ENCODE measurements at places on chromosomes 11 and 22. TPM values are rescaled to one million over a fixed set of nuclear protein-coding genes. Genes with fewer than 3 reads are reported as not detected.

GRCh38 chr11:104090767-104091166, 54.3 kb downstream of the DDI1 start:
- DNase-seq, result no peak

GRCh38 chr11:17901481-17901880, 111.4 kb downstream of the SERGEF start:
- no peak for DNase-seq

DNA sequence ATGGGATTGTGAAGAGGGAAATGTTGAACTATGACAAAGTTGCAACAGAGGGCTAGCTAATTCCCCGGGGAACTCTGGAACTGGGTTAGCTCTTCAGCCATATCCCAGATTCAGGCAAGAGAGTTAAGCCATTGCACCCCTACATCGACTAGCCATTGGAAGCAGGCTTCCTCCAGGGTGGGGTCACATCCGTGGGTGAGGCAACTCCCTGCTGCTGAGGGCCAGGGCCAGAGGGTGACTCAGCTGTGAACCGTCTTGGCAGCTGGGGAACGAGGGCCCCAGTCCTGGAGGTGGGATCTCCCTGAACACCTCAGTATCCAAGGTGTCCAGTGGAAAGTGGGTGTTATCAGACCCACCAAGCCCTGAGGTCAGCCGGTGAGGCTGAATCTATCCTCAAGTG, 41.1 kb downstream of the RPS6KA4 start:
- no peak for DNase-seq

DNA sequence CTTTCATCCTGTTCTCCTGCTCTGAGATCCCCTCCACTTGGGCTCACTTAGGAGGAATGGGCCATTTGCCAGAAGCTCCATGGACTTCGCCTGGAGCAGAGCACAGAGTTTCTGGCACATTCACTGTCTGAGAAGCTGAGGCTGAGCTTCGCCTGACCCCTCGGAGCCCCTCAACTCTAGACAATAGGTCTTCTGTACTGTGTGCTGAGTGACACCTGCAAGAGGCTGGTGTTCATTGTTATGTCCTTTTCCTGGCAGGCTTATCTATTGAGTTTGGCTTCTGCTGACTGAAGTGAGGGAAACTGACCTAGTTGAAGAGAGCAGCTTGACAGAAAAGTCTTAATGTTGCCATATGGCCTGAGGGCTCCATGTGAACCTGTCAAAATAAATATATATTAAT, 124.3 kb downstream of the EHF start:
- no peak for DNase-seq

GRCh38 chr11:86680716-86681482, 8.5 kb upstream of the ME3 start:
- DNase-seq, result no peak

DNA sequence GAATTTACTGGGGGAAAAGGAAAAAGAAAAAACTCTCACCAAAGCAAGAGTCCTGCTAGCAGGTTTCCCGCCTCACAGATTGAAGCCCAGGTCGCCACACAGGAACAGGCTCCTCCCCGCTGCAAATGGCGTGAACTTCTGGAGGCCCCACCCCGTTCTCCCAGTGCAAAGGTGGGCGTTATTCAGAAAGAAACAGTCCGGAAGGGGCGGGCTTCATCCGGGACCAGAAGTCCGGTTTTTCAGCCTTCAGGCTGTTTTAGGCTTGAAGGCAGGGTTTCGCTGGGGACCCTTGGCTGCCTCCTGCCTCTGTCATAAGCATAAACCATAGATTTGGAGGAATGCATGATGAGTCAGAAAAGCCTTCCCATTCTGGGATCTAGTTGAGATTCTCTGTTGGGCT, 148.3 kb upstream of the POU2AF2 start:
- DNase-seq, result no peak

DNA sequence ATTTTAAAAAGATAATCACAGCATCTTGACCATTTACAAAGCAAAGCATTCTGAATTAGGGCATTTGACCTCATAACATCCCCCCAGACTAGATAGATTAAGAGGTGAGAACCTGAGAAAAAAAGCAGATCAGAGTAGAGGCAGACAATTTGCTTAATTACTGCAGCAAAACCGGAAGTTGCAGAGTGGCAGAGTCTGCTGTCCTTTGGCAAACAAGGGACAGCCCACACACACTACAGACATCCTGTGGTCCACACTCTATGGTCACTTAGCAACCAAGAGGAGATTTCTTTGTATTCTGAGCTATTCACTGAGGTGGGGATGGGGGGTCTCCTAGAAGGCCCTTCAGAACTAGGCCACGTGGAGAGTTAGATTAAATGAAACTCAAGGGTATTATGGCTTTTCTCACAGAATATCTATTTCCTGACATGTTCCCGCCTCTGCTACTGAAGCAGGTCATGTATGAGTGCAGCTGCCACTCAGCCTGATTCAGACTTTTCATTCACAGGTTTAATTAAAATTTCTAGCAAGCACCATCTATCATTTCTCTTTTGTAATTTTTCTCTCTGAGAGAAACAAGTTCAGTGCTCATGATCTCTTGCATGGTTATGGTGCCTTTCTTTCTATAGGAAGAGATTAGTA, 48.5 kb downstream of the SVIP start:
- no peak for DNase-seq

DNA sequence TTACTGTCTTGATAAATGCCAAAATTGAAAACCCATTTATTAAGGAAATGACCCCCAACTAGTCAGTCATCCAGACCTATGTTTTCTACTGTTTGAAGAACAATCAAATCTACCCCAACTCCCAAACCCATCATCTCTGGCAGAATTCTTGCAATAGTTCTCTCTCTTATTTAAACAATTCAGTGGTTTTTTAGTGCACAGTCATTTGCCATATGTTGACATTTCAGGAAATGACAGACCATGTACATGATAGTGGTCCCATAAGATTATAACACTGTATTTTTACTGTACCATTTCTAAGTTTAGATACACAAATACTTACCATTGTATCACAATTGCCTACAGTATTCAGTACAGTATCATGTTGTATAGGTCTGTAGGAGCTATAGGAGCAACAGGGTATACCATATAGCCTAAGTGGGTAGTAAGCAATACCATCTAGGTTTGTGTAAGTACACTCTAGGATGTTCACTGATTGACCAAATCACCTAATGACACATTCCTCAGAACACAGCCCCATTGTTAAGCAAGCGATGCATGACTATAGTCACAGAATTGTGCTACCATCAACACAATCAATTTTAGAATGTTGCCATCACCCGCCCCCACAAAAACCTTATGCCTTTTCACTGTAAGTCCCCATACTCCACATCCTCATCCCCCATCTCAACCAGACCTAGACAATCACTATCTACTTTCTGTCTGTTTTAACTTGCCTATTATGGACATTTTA, 41.8 kb downstream of the MMP20 start:
- DNase-seq, result no peak

- no peak for DNase-seq
Measured at GRCh38 chr11:92249156-92249753, 24.6 kb downstream of the FAT3 start.

GRCh38 chr11:1739576-1739975, 10.8 kb downstream of the IFITM10 start:
- DNase-seq, result no peak

DNA sequence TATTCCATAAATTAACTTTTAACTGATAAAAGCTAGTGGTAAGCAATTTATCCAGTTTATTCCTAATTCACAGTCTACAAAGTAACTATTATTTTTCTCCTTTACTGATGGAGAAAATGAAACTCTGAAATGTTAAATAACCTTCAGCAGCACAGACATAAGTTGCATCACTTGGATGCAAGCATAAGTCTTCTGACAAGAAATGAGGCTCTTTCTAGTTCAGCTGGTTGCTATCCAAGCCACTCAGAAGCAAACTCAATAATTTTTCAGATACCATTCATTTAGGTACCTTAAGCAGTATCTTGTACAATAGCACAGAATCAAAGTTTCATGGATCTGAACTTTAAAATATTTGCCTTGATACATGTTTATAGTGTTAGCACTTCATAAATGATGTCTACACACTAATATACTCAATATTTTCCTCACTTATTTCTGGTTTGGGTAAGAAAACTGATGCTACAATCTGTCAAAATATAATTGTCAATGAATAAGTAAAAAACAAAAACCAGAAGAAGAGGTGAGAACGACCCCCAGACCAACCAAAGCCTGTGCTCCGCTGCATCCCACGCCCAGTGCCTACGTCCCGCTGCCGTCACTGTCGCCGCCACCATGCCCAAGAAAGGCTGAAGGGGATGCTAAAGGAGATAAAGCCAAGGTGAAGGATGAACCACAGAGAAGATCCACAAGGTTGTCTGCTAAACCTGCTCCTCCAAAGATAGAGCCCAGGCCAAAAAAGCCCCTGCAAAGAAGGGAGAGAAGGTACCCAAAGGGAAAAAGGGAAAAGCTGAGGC, 18.1 kb downstream of the FAM168A start:
- no peak for DNase-seq

DNA sequence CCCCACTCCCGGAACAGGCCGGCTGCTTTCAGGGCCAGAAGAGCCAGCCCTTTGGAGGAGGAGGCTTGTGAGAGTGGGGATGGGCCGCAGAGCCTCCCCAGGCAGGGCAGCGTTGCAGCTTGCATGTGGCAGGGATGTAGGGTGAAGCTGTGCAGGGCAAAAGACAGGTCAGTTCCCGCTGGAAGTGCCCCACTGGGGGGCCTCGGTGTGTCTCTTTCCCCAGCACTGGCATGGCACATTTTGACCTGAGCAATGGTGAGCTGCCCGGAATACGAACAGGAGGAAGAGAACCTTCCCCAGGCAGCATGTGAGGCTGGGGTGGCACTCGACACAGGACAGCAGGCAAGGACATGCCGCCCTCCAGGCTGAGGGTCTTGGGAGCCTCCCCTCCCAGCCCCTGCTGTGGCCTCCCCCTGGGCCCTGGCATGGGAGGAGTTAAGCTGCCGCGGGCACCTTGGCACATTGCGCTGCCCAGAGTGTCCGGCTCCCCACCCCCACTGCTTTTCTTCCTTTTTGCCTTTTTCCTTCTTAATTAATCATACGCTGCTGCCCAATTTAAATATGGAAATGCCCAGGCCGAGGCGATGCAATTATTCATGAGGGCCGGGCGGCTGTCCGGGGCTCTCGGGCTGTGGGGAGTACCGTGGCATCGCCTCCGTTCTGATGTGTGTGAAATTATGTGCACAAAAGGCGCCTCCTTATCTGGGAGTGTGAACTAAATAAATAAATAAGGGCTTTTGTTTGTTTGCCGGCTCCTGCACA, 76.0 kb upstream of the WNT7B start:
- DNase-seq, result peak; percentile 30

DNA sequence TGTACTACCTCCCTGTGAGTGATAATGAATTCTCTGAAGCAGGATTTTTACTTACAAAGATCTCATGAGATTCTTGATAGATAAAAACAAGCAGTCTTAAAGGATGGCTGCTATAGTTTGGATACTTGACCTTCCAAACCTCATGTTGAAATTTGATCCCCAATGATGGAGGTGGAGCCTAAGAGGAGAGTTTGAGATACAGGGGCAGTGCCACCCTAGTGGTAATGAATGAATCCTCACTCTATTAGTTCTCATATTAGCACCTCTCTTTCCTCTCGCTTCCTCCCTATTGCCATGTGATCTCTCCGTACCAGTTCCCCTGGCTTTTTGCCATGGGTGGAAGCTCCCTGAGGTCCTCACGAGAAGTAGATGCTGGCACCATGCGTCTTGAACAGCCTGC, 37.9 kb upstream of the OR8B8 start:
- DNase-seq, result no peak

GRCh38 chr22:35318346-35319215, 18.9 kb downstream of the TOM1 start:
- no peak for DNase-seq

- DNase-seq, result no peak
Measured at GRCh38 chr11:1737080-1737757, 13.2 kb downstream of the IFITM10 start.

DNA sequence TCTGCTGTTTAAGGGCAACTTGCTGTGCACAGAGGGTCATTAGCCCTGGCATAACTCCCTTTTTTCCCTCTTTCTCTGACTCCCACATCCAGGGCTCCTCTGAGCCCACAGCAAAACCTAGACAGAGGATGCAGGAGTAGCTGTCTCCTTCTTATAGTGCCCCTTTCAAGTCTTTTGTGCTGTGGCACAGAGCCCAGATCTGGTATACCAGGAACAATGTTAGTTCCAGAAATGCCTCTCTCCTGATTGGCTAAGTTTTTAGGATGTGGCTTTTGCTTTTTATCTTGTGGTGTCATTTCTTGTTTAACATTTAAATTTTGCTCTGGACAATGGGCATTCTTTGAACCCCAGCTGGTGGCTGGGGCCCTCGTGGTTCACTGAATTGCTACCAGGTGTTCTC, 25.6 kb upstream of the RRM1 start:
- no peak for DNase-seq

DNA sequence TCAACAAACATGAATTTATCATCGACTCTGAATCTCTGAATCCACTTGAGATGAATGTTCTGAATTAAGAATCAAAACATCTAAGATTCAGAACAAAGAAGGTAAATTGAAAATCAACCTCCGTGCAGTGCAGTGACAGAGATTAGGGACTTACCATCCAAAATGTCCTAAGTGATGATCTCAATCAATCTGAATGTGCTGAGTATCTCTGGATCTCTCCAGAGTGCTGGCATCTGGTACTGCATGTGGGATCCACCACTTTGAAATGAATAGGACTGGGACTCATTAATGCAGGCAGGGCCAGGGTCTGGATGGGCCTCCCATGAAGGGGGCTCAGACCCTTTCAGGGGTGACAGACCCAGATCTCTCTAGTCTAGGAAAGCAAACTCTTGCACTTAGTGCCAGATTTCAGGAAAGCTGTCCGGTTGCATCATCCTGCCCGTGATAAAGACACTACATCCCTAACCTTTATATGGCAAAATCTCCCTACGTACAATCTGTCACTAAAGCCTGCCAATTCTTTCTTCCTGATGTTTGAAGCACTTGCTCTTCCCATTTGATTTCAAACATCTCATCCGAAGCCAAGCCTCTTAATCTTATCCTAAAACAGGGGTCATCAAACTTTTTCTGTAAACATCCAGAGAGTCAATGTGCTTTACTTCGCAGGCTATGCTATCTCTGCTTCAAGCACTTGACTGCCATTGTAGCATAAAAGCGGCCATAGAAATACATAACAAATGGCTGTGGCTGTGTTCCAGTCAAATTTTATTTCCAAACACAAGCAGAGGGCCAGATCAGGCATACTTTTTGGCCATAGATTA, 263.3 kb downstream of the LARGE1 start:
- DNase-seq, result no peak

DNA sequence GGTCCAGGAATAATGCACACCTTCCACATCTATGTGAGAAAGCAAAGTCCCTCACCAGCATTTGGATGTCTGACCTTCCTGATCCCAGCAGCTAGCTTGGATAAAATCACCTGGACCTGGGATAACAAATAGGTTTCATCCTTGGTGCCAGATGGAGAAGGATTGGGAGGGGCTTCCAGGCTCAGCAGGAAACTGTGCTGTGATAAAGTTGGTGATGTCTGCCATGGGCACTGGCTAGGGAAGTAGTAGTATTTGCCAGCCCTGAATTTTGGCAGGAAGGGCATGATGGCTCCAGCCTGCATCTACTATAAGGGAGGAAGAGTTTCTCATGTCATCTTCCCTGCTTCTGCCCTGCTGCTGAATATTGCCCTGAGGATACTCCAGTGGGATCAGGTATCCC, 37.5 kb downstream of the C11orf91 start:
- no peak for DNase-seq

AIFM3 gene
- under 0.01 TPM for total RNA-seq

DEAF1 gene
- 30.9 TPM for total RNA-seq

SORL1 gene
- total RNA-seq, result under 0.01 TPM

PAMR1 gene
- total RNA-seq, result under 0.01 TPM

RCE1 gene
- 19.1 TPM for total RNA-seq

PARVG gene
- 0.25 TPM for total RNA-seq

C11orf87 gene
- not detected for total RNA-seq

MYO18B gene
- under 0.01 TPM for total RNA-seq

DERL3 gene
- 0.76 TPM for total RNA-seq
